ENCODE measurements at places on chromosomes 7 and 10.

GRCh38 chr7:39721919-39722597 lies 98.7 kb downstream of the RALA start:
- DNase-seq, result no peak

- no peak for DNase-seq
Measured at GRCh38 chr10:78515873-78516153, 482.1 kb downstream of the RPS24 start.

GRCh38 chr10:110779489-110779888 lies 92.2 kb upstream of the PDCD4 start:
- DNase-seq, result no peak

DNA sequence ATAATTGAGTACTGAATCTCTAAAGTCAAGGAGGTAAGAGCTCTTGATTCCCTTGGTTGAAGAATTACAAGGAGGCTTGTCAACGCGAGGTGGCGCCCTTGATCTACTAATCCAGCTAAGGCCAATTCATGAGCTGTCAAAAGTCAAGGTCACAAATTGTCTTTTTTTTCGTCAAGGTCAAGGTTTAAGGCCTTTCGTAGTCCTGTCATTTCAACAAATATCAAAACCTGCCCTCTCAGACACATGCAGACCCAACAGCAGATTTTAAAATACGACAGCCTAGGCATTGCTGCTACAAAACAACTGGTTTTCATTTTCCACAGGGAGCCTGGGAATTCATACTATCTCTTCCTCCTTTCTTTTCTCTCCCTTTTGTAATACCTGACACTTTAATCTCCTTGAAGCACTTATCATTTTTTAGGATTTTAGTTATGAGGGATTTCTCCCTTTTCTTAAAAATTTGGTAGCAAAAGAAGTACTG lies 3.6 kb downstream of the HOXA13 start:
- DNase-seq, result no peak

DNA sequence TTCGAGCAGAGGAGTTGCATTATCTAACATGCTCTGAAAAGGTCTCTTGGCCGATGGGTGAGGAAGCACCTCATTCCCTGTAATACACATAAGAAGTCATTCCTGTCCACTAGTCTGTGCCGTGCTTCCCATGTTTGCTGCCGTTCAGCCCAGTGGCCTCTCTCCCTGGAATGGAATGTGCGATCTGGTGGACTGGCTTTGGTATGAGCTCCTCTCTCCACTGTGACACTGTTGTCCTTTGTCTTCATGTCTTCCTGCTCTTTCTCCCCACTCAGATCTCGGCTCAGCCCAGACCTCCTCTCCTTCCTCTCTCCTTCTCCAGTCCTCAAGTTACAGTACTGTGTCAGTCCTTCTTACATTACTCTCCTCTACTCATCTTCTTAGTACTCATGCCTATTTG lies 192.8 kb upstream of the KLF6 start:
- no peak for DNase-seq

GRCh38 chr7:134546955-134547354 lies 2.0 kb upstream of the AKR1B15 start:
- no peak for DNase-seq

DNA sequence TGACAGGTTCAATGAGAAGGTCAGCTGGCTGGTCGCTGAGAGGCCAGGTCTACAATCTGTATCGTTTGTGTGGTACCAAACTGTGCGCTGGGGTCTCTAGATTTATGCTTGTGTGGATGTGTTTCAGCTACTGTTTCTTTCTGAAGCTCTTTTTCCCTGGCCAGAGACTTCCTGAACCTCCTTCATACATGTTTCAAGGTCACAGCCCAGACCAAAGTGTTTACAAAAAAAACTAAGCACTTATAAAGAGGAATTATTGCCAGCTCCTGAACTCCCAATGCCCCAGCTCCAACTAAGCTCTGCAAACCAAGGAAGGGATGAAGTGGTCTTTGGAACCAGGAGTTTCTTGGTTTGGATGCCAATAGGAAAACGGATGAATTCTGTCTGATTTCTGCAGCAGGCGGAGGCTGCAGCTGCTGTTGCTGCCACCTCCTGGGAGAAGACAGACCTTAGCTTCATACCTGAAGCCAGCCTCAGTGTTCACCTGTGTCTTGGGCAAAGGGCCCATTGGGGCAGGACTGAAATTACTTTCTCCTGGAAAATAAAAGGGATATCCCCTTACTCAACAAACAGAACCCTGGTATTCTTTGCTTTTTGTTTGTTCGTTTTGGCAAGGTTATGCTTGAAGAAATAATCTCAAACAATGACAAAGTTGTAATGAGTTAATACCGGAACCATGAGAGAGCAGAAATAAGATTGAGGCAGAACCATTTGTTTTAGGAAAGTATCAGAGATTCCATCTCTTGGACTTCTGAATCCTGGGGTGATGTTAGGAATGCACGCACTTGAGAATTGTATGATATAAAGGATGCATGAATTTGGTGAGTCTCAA lies 24.6 kb upstream of the MKLN1 start:
- no peak for DNase-seq

DNA sequence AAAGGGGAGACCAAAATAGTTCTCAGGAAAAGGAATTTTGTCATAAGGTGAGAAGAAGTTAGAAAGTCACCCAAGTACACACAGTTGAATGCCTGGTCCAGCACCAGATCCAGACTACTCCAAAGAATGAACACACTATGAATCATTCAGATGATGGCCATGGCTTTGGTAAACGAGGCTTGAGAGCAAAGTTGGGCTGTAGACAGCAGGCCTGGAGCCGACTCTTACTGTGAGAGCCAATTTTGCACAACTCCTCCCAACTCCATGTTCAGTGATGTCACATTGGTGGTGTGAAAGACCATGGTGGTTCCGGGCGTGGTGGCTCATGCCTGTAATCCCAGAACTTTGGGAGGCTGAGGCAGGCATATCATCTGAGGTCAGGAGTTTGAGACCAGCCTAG lies 131.6 kb downstream of the PKD1L1 start:
- no peak for DNase-seq

DNA sequence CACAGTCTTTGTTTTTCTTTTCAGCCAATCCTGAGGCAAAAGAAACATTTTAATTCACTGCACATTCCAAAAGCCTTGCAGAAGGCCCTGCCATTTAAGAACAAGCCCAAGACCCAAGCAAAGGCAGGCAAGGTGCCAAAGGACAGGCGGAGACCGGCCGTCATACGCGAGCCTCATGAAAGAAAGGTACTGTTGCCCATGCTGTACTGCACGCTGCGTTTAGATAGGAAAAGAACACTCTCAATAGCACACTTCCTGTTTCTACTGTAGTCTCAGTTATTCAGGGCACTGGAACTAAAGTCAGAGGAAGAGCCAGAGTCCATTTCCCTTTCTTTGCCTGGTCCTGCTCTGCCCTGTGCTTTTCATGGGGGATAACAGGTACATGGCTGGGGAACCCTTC lies 47.6 kb downstream of the BMS1 start:
- DNase-seq, result no peak
